ENCODE measurements at places on chromosomes 4 and X. TPM values are rescaled to one million over a fixed set of nuclear protein-coding genes. Genes with fewer than 3 reads are reported as not detected.

- DNase-seq = no peak
Measured at GRCh38 chr4:156558373-156559025, 413.1 kb downstream of the PDGFC start.

Gene ARHGEF9
- 6.4 TPM for polyA plus RNA-seq

- DNase-seq = no peak
Measured at GRCh38 chr4:110164856-110165255, 33.6 kb downstream of the ELOVL6 start.

DNA sequence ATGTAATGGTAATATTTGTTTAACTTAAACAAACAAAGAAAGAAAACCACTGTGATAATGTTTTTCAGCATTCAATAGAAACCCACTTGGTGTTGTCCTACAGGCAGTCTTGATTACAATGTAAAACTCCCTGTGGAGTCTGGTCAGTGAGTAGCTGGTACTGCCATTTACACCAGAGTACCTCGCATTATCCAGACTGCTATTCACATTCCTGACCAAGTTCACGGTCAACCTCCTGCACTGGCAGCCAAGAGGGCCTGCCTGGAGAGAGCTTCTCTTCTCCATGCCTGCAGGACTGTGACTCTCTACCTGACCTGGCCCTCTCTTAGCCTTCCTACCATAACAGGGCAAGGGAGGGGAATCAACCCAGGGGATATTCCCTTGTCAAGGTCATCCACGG, 2.9 kb upstream of the LONRF3 start:
- DNase-seq = no peak

- DNase-seq = no peak
Measured at GRCh38 chr4:140928880-140929279, 172.7 kb upstream of the TBC1D9 start.

- DNase-seq = no peak
Measured at GRCh38 chrX:153981771-153982533, 9.4 kb downstream of the TMEM187 start.

Gene ZBED1
- polyA plus RNA-seq = 16.7 TPM

DNA sequence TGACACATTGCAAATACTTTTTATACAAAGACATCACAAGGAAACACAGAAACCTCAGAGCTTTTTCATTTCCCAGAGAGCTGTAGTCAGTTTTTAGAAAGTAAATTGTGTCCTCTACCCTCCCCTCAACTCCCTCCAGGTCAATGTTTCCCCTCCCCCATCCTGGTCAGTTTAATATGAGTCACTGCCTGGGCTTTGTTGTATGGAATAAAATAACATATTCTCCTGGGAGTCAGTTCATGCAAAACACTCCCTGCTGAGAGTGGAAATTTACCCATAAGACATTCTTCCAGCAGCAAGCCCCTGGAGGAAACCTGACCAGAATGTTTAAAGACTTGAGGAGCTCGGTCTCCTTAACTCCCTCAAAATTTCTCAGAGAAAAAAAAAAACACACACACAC, 270.1 kb upstream of the LDB2 start:
- DNase-seq = no peak

Gene PRR27
- not detected for polyA plus RNA-seq

DNA sequence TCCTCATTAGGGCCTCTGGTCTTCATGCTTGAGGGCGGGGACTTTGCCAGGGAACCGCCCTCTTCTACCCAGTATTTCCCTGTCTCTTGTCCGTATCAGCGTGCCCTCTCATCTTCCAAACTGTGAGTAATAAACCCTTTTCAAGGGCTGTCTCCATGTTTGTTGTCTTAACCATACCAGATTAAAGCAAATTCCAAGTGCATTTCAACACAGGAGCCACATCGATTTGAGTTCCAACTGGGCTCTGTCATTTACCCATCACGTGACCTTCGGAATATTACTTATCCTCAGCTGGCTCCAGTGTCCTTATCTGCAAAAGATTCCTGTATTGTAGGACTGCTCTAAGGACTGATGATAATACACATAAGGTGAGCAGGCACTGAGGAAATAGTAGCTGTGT, 6.4 kb upstream of the PHEX start:
- no peak for DNase-seq

Gene ADH7
- not detected for polyA plus RNA-seq

DNA sequence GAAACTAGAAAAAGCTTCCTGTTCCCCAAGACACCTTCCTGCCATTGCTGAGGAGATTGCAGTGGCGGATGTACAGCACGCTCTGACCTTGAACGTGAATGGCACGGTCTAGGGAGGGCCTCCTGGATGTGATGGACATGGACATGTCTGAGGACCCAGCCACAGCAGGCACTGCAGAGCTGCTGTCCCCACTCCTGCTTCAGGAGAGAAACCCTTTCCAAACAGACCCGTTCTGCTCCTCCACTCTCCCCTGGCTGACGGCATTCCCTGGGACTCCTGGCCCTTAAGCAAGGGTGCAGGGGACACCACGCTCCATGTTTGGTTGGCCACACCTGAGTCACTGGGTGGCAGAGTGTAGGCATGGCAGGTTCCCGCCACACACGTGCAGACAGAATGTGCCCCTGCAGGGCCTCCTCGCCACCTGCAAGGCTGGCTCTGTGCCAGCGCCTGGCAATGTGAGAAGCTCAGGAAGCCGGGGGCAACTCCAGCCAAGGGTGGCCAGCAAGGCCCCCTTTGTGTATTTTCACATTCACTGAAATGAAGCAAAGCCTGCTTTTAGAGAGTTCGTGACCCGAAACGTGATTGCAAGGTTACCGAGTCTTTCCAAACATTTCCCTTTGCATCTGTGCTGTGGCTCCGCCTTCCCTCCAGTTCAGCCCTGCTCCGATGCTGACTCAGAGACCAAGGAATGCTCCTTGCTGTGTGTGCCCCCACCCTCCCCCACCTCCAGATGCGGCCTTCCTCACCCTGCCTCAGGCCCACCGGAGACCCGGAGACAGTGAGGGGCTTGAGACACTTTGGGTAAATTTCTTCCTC, 46.1 kb downstream of the HTRA3 start:
- peak; percentile 64 for DNase-seq

DNA sequence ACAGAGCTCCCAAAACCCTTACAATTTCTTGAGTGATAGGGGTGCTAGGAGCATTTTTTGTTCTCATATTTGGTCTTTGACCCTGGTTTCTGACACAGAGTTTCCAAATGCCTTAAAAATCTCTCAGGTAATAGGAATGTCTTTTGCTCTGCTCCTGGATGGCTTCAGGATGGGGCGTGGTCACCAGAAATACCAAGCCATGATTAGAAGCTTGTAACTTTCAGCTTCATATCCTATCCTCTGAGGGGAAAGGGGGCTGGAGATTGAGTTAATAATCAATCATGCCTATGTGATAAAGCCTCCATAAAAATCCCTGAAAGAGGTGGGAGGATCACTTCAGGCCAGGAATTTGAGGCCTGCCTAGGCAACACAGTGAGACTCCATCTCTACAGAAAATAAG, 34.6 kb upstream of the IL9R start:
- DNase-seq = no peak

DNA sequence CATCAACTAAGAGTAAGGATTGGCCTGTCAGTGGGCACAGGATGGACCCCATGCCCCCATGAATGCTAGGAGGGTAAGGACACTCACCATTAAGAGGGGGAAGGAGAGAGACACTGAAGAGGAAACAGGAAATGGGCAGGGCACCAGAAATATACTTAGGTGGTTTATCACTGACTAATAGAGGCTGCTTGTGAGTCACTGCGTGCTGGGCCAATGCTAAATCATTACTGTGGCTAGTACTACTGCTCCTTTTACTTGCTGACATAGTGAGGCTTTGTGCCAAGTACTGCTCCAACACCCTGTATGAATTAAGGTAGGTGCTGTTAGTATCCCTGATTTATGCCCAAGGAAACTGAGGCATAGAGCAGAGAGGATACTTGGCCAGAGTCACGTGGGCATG, 130.4 kb upstream of the FRMPD4 start:
- no peak for DNase-seq

DNA sequence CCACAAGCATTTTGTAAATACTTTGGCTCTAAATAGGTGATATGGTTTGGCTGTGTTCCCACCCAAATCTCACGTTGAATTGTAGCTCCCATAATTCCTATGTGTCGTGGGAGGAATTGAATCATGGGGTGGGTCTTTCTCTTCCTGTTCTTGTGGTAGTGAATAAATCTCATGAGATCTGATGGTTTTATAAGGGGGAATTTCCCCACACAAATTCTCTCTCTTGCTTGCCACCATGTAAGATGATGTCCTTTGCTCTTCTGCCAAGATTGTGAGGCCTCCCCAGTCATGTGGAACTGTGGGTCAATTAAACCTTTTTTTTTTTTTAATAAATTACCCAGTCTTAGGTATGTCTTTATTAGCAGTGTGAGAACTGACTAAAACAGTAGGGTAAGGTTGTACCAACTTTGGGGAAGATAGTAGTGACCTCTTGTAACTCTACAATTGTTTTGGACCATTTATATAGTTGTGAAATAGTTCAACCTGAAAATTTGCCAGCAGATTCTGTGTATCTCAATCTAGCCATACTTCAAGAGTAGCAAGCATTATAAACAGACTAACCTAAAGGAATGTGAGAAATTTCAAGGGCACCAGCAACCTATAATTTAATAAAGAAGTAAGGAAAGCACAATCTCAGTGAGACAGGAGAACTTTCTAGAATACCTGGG, 727.8 kb downstream of the GRID2 start:
- DNase-seq = no peak

DNA sequence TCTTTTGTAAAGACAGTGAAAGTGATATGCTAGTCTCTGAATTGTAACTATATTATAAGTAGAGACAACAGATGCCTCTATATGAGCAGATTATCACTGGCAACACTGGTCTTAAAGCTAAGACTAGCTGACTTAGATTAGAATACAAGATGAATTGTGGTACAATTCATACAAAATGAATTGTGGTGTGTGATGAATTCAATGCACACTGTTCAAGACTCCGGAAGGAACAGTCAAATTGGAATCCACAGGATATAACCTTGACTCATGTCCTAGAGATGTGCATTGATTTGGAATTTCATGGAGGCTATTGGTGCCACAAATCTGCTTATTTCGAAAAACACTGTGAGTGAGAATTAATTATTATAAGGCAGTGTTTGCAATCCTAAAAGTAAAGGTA, 701.8 kb downstream of the PCDH7 start:
- no peak for DNase-seq

Gene ADH1A
- polyA plus RNA-seq = not detected

GRCh38 chrX:105168577-105168976, 51.9 kb downstream of the TEX13A start:
- no peak for DNase-seq

- DNase-seq = no peak
Measured at GRCh38 chr4:176814770-176815169, 22.0 kb upstream of the VEGFC start.

GRCh38 chrX:153340111-153340510, 6.2 kb downstream of the ZNF275 start:
- no peak for DNase-seq

DNA sequence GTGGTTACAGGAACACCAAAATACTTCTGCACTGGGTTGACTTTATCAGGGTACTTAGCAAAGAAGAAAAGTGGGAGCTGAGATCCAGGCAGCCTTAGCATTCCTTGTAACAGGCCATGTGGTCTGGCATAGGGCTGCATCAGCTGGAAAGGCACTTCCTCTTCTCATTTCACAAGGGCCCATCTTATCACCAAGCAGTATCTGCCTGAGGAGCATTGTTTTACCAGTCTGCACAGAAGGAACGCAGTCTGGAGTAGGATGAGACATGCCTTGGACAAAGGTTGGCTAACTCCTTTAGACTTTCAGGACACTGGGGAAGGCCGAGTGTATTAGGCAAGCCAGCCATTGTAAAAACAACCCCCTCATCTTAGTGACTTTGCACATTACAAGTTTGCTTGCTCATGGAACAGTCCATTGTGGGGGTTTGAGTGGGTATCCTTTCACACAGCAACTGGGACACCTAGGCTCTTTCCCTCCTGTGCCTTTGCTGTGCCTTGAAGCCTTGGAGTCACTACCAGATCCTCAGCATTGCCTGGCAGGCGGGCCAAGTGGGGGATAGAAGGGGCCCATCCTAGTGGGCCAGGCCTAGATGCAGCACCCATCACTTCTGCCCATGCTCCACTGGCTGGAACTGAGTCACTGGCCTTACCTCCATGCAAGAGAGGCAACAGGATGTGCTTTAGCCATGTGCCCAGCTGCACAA, 4.6 kb downstream of the SUV39H1 start:
- DNase-seq = no peak

- no peak for DNase-seq
Measured at GRCh38 chr4:156756118-156756517, 215.5 kb downstream of the PDGFC start.

GRCh38 chrX:42720209-42720608, 57.8 kb downstream of the PPP1R2C start:
- DNase-seq = no peak

Gene CPZ
- not detected for polyA plus RNA-seq

Gene KIT
- 0.79 TPM for polyA plus RNA-seq

DNA sequence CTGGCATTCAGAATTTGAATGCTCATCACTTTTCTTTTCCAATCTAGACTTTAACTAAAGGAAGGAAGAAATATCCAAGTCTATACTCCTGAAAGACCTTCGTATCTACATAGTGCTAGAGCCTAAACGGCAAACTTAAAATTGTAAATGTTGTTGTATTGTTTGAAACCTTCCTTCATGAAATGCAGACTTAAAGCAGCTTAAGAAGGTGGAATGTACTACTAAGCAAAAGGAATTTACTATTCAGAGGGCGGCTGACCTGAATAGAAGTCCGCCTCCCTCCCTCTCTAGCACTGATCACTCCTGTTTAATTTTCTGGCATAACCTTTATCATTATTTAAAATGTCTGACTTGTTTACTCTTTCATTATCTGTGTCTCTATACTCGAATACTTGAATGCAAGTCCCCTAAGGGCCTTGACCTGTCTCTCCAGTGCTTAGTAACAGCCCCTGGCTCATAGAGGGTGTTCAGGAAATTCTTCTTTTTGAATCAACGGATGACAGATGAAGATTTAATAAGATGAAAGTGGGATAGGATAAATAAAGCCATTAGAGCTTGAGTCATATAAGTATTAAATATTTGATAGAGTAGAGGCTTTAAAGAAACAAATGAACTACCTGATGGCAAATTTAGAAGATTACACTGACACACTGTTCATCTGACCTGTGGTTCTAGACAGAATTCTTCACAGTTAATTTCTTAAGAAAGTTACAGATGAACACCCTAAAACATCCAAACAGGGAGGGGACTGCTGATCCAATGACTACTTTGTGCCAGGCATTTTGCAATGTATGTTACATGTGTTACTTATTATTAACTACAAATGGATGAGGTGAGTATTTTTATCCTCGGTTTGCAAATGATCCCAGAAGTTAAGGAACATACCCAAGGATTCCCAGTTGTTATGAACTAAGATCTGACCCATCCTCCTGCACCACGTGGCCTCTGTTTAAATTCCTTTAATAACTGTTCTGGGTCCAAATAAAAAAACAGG, 20.2 kb upstream of the RBPJ start:
- DNase-seq = no peak

- DNase-seq = no peak
Measured at GRCh38 chr4:67678612-67679011, 22.3 kb downstream of the UBA6 start.

- DNase-seq = peak; percentile 66
Measured at GRCh38 chr4:84582988-84583875, at the start of gene CDS1. CDS1 (plus strand) TSS chr4:84583127; CDS start chr4:84583402, 275 bp downstream.

Gene ASB12
- not detected for polyA plus RNA-seq
